ENCODE measurements at places on chromosomes 2 and 18. TPM values are rescaled to one million over a fixed set of nuclear protein-coding genes. Genes with fewer than 3 reads are reported as not detected.

DNA sequence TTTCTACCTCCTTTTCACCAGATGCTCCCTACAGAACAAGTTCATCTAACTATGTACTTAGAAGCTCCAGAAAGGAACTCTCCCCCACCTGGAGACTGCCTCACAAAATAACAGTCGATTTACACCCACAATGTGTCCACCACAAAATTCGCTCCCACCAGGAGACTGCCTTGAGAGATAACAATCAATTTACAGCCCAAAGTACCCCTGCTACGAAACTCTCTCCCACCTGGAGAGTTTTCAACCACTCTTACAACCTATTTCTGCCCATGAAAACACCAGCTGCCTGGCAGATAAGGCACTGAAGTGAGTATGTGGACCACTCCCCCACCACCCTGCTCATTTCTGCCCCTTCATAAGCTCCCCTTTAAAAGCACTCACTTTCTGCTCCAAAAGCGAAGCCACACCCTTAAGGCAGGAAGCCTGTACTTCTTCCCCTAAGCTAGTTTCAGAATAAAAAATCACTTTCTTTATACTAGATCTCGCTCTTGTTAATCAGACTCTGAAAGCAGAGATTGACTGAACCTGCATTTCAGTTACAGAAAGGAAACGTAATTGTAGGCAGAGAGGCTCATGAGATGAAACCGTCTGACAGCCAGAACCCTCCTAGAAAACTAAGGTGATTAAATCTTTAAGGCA is 94.4 kb upstream of the RBBP8 start:
- DNase-seq: no peak

- no peak for DNase-seq
Observed at GRCh38 chr18:2002151-2002550, 569.2 kb downstream of the METTL4 start.

- DNase-seq: no peak
Observed at GRCh38 chr18:64100116-64100922, 48.6 kb downstream of the LINC00305 start.

DNA sequence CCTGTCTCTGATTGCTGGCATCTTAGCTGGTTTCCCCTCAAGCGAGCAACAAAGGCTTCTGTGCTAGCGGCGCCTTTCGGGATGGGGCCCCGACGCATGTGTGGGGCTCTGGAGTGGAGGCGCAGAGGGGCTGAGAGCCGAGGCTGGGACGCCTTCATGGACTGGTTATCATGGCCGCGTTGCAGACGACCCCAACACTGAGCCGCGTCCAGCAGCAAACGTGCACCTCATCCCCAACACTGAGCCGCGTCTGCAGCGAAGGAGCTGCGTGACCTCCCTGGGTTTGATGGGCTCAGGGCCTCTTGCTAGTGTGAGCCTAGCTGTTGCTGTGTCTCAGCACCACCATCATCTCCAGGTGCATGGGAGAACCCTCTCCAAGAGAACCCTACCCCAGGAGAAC is 123.7 kb upstream of the CTDP1 start:
- no peak for DNase-seq

- DNase-seq: no peak
Observed at GRCh38 chr2:28751956-28752630, 463 bp downstream of the PPP1CB start.

DNA sequence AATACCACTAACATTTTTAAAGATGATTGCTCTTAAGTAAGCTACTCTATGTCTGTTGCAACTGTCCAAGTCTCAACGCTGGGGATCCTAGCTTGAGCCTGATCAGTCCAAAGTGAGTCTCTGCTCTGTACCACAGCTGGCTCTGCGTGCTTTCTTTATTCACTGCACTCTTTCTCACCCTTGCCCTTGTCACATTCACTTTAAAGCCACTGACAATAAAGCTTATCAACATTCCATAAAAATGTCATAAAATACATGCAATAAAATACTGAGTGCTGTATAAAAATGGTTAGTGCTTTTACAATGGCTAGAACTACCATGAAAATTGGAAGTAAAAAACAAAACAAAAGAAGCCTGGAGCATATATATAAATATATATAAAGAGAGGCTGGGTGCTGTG is 45.5 kb upstream of the LRRTM4 start:
- DNase-seq: no peak

- no peak for DNase-seq
Observed at GRCh38 chr2:56729212-56729611, 545.4 kb downstream of the CCDC85A start.

Gene REEP1
- 88.7 TPM for polyA plus RNA-seq

Gene TMEM178A
- 15.2 TPM for polyA plus RNA-seq
